ENCODE measurements at places on chromosomes 2 and 18. TPM values are rescaled to one million over a fixed set of nuclear protein-coding genes. Genes with fewer than 3 reads are reported as not detected.

XDH gene
- not detected for total RNA-seq

PSMA8 gene
- not detected for total RNA-seq

DNA sequence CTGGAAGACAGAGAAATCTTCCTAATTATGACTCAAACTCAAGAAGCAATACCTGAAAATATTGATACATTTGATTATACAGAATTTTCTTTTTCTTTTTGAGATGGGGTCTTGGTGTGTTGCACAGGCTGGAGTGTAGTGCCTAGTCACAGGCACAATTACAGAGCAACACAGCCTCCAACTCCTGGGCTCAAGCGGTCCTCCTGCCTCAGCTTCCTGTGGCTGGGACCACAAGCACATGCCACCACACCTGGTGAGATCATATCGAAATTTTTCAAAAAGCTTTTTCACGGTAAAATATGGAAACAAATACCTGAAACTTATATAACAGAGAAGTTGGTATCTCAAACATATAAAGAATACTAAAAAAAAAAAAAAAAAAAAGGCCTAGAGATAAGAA is 27.9 kb downstream of the TGFBRAP1 start:
- H3K4me1 ChIP-seq, result peaks cover 10% of the 10 kb centered on the region
- no peak overlapping the region for H3K4me3 ChIP-seq
- DNase-seq, result no peak
- no peak overlapping the region for H3K27ac ChIP-seq
- H3K27me3 ChIP-seq, result no peaks in the 10 kb centered on the region

GRCh38 chr2:154776825-154777224 is 78.3 kb downstream of the KCNJ3 start:
- no peaks in the 10 kb centered on the region for H3K4me1 ChIP-seq
- no peaks in the 10 kb centered on the region for H3K27me3 ChIP-seq
- no peak overlapping the region for H3K4me3 ChIP-seq
- H3K36me3 ChIP-seq, result no peaks in the 10 kb centered on the region
- no peak for DNase-seq

DNA sequence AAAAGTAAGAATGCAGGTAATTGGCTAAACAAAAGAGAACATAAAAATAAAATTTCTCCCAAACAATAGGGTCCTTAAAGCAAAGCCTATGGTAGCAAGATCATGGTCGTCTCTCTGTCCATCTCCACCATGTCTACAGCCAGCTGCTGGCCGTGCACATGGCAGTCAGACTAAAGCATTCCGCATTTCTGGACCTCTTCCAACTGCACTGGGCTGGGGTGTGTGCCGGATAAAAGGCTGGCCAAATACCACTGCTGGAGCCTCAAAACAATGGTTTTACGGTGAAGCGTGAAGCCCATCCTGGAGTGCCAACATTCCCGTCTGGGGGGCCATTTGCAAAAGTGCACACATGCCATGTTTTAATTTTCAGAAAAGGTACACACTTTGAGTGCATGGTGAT is 74.8 kb upstream of the PIEZO2 start:
- H3K36me3 ChIP-seq, result no peaks in the 10 kb centered on the region
- no peak overlapping the region for H3K4me3 ChIP-seq
- H3K27me3 ChIP-seq, result no peaks in the 10 kb centered on the region

GRCh38 chr18:67408240-67408639 is 108.3 kb downstream of the DSEL start:
- no peaks in the 10 kb centered on the region for H3K36me3 ChIP-seq
- H3K4me3 ChIP-seq, result no peak overlapping the region
- H3K27me3 ChIP-seq, result no peaks in the 10 kb centered on the region
- H3K4me1 ChIP-seq, result no peaks in the 10 kb centered on the region
- no peak overlapping the region for H3K27ac ChIP-seq
- DNase-seq, result no peak

Data from natural killer cell (primary cell).